ENCODE measurements at places on chromosomes 4 and X.
A peak's percentile ranks its signal among the peaks of the same experiment; 100 is the strongest.

- no peak for DNase-seq
These were observed 206.5 kb downstream of the ENOX2 start for GRCh38 chrX:130696542-130696941.

DNA sequence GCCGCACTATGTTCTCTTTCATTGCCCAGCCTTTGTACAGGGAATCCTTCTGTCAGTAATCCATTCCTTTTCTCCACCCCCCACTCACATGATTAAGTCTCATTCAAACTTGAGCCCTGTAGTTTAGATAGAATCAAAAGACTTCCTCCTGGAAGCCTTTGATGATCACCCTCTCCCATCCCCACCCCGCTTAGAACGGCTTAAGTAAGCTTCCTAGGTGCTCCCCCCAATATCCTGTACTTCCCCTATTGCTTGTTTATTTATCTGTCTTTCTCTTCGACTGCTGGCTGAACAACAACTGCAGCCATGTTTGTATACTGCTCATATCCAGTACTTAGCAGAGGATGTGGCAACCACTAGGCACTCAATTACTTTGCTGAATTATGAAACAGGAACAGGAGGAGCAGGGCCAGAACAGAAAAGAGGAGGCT is 38.5 kb upstream of the GPC3 start:
- no peak for DNase-seq

GRCh38 chr4:47088298-47088697 is 56.9 kb downstream of the GABRB1 start:
- DNase-seq: no peak

GRCh38 chr4:184439856-184440594 is 34.3 kb downstream of the IRF2 start:
- no peak for DNase-seq

DNA sequence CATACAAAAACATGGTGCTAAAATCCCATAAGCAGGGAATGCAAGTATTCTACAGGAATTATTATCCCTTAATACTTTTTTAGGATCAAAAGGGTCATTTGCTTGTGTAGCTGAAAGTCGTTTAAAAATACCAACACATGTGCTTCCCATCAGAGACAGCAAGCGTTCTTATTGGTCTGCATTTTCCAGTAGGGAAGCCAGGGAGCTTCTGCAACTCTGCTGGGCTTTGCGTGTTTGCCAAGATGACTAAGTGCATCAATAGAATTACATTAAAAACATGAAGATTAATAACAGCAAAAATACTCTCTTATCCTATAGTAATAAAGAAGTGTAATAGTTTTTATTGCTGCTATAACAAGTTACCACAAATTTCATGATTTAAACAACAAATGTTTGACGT is 111.2 kb downstream of the QDPR start:
- no peak for DNase-seq

GRCh38 chr4:48193096-48193836 is 59.2 kb upstream of the TXK start:
- DNase-seq: no peak

GRCh38 chr4:14100349-14100748 is 472.8 kb upstream of the BOD1L1 start:
- no peak for DNase-seq

GRCh38 chrX:74536152-74536831 is 78.1 kb downstream of the RLIM start:
- peak; percentile 86 for DNase-seq

GRCh38 chr4:169774466-169775445 is 17.0 kb upstream of the HPF1 start:
- DNase-seq: no peak

- DNase-seq: no peak
These were observed 61.3 kb downstream of the NUDT11 start for GRCh38 chrX:51435101-51435500.

DNA sequence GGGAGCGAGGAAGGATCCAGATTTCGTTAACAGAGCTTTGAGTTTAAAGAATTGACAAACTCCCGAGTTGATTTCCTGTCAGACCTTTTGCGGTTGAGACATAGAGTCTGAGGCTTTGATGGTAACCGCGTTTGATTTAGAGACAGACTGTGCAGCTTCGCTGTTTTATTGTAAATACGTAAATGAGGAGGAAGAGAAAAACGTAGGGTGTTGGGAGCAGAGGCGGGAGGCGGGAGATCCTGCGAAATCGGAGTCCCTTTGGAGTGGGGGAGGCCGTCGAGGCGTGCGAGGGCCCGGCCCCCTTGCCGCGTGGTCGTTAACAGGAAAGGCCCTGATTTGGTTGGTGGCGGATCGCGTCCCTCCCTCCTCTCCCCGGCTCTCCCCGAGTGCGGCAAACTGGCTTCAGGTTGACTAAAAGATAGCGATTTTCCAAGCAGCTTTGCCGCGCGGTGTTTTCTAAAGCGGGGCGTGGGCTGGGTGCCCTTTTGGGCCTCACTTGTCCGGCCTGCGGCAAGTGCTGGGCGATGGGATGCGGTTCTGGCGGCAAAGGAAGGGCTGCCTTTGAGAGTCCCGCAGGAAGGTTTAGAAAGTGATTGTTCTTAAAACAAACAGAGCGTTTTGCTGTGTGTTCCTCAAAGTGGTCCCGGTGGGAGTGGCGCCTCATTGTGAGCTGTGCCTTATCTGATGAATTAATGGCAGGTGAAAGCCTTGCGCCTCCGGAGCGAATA is 857 bp downstream of the SCML1 start:
- DNase-seq: peak; percentile 50

DNA sequence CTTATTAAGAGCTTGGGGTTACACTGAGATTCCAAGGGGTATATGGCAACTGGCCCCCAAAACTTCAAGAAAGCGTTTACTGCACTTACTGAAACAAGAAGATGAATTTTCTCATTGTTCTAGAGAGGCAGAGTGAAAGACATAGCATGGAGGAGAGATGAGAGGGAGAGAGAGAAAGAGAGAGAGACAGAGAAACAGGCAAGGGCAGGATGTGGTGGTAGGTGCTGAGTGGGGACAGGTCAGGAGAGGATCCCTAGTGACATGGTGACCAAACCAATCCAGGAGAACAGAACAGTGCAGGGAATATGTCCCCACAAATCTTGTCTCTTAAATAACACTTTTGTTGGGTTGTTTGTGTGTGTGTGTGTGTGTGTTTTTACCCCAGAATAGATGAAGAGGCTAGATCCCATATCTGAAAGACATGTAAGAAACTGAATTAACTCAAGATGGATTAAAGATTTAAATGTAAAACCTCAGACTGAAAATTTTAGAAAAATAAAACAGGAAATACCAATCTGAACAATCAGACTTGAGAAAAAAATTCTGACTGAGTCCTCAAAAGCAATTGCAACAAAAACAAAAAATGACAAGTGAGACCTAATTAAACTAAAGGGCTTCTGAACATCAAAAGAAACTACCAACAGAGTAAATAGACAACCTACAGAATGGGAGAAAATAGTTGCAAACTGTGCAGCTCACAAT is 202.2 kb downstream of the QDPR start:
- DNase-seq: peak; percentile 74

- DNase-seq: peak; percentile 83
These were observed 28.9 kb upstream of the WDFY3 start for GRCh38 chr4:84995386-84995785.

- no peak for DNase-seq
These were observed 53.1 kb downstream of the RASL11B start for GRCh38 chr4:52915191-52915590.

DNA sequence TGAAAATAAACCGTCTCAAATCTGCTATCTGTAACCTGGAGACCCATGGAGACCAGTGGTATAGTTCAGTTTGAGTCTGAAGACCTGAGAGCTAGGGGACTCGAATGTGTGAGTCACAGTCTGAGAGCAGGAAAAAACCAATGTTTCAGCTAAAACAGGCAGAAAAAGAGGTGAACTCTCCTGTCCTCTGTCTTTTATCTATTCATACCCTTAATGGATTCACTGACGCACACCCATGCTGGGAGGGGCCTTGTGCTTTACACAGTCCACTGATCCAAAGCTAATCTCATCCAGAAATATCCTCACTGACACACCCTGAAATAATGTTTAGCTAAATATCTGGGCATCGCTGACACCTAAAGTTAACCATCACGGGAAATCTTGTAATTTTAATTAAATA is 297.9 kb downstream of the GPM6A start:
- DNase-seq: no peak

GRCh38 chr4:121741751-121742150 is 23.2 kb downstream of the SMIM43 start:
- DNase-seq: peak; percentile 7

- no peak for DNase-seq
These were observed 48.3 kb downstream of the REPS2 start for GRCh38 chrX:16994736-16995135.

- DNase-seq: no peak
These were observed 233.1 kb upstream of the DKK2 start for GRCh38 chr4:107269175-107269574.

GRCh38 chr4:2931512-2932301 is 31.5 kb downstream of the NOP14 start:
- DNase-seq: no peak
